Cerebellar cortex (tissue), 1 donor: ENCODE measurements at places on chromosomes 12 and 14.

- DNase-seq, result no peak
These were observed 24.0 kb downstream of the FAM222A start for GRCh38 chr12:109737631-109738030.

DNA sequence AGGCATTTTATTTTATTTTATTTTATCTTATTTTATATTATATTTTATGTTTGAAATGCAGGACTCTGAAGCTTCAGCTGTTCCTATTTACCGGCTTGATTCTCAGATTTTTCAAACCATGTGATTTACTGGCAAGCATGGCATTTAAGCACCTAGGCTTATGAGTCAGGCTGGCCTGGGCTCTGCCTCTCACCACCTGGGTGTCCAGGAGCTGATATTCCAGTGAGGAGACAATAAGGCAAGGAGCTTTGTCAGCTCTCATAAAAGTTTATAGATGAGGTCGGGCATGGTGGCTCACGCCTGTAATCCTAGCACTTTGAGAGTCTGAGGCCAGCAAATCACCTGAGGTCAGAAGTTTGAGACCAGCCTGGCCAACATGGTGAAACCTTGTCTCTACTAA lies 2.1 kb downstream of the DAO start:
- peak; percentile 41 for DNase-seq

GRCh38 chr12:83932011-83932410 lies 980.6 kb downstream of the SLC6A15 start:
- no peak for DNase-seq

DNA sequence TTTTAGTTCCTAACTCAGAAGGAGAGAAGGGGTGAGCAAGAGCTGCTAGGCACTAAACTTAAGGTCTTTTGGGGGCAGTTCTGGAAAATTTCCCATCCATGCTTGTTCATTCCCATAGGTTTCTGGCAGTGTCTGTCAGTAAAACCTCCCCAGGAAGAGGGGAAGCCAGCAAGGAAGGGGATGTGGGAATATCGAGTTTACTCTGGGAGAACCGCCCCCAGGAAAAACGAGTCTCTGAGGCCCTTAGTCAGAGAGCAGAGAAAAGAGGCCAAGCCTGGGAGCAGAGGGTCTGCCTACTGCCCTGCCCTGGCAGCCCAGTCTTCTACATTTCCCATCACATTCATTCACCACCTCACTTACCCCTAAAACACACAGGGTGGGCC lies 55.9 kb downstream of the TMCC3 start:
- no peak for DNase-seq

DNA sequence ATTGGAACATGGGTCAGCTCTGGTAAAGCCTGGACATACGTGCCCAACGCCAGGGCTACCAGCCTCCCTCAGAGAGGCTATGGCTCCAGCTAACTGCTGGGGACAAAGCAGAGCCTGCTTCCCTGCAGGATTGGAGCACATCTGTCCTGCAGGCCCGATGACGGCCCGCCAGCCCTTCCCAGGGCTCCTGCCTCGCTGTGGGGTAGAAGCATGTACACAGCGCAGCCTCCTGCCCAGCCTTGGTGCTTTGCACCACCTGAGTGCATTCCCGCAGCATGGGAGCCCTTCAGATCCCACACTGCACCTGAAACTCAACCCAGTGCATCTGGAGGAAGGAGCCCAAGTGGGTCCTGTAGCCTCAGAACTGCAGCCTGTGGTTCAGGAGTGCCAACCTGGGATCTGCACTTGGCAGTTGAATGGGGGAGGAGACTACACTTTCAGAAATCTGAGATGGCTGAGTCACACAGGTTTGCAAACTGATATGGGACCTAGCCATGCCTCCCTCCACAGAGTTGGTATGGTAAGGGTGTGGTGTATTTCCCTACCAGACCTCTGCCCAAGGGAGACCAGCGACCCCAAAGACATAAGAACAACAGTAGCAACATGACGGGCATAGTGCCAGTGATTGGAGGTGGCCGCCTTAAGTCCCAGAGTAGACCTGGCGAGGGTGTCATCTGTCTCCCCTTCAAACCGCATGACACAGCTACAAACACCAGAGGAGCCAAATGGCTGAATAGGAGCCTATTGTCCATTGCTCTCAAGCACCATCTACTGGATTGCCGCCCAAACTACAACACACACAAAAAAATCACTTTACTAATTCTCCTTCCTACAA lies 273.9 kb upstream of the MIS18BP1 start:
- no peak for DNase-seq

DNA sequence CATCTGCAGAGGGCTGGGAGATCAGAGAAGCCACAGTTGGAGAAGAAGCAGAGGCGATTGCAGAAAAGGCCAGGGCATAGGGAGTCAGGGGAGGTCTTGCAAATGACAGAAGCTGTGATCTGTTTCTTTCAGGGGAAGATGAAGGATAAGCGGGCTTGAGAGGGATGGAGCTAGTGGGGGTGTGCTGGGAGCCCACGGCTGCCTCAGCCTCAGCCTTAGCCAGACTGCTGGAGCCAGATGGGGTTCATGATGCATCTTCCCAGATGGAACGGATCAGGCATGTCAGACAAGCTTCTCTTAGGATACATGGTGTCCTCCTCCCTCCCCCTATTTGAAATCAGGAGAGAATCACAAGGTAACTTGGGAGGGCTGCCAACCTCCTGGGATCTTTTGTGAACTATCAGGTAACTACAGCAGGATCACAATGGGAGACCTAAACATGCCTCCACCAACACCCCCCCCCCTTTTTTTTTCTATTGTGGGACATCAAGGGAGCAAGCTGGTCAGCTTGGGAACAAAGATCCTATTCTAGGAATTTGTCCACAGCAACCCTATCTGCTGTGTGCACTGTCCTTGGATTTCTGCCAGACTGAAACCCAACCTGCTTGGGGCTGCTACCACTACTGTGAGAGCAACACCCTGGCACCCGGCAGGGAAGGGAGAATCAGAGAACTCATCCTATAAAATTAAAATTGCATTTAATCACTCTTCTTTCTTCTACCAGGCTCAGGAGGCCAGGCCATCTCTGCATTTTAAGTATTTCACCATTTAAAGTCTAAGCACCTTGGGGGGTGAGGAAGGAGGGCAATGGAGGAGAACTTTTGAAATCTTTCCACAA lies 10.7 kb upstream of the ATP2A2 start:
- peak; percentile 55 for DNase-seq

DNA sequence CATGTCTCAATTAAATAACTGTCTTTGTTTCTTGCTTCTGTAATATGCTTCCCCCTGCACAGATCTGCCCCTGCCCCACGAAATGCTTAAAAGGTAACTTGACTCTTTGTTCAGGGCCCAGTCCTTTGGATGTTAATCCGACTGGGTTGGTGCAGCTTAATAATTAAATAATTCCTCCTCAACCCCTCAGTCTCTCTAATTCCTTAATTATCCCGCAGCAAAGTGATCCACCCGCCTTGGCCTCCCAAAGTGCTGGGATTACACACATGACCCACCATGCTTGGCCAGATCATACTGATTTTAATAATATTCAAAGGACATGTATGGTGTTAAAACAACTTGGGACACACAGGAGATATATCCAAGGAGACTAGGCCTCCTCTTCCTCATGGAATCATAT lies 18.2 kb upstream of the ANAPC7 start:
- no peak for DNase-seq

DNA sequence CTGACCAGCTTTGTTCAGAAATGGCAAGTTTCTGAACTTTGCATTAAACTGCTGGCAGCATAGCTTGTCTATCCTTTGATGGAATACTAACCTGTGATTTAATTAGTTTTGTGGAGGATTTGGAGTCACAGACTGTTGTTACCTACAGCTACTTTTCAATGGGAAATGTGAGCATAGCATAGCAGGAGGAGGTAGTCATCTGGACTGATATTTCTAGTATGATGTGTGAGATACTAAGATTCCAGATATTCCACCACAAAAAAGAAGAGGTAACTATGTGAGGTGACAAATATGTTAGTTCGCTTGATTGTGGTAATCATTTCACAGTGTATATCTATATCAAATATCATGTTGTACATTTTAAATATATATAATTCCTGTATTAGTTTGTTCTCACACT lies 833.0 kb downstream of the SLC6A15 start:
- no peak for DNase-seq

DNA sequence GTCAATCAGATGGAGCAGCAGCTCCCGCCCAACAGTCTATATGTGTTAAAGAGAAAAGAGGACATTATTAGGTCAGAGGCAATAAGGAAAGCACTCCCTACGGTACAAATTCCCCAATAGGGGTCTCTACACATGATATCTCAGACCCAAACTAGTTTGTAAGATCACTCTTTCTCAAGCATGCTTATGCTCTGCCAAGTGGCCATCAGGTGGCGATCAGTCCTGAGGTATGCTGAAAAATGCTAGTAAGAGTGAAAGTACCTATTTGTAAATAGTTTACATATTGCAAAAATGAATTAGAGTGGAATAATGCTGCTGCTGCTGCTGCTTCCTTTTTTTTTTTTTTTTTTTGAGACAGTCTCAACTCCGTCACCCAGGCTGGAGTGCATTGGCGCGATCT lies 61.0 kb downstream of the CPM start:
- DNase-seq, result no peak

DNA sequence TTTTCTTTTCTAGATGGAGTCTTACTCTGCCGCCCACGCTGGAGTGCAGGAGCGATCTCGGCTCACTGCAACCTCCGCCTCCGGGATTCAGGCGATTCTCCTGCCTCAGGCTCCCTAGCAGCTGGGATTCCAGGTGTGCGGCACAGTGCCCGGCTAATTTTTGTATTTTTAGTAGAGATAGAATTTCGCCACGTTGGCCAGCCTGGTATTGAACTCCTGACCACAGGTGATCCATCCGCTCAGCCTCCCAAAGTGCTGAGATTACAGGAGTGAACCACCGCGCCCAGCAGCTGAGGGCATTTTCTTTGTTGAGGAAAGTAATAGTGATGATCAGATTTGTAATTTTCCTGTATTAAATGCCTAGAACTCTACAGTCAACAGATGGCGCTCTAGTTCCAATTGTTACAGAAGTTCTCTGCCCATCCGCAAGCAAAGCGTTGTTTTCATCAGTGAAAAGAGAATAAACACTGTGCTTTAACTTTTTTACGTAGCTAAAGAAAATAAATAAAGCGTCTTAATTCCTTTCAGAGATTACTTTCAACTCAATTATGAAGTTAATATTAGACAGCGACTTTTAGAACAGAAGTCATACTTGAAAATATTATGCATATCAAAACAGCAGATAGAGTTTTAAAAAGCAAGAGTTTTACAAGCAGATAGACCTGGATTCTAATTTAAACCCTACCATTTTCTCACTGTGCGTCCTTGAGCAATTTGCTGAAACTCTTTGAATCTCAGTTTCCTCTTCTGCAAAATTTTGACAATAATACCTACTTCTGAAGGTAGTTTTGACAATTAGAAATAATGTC lies 335.1 kb downstream of the DUSP6 start:
- DNase-seq, result peak; percentile 79

GRCh38 chr12:121494093-121494787 lies 86.6 kb downstream of the KDM2B start:
- peak; percentile 53 for DNase-seq

- no peak for DNase-seq
These were observed 113.8 kb downstream of the DAAM1 start for GRCh38 chr14:59302313-59302712.
